ENCODE measurements at places on chromosomes 3 and 15.

GRCh38 chr3:58175437-58176184, 35.2 kb downstream of the DNASE1L3 start:
- DNase-seq, result no peak

GRCh38 chr3:53092942-53093341, 37.3 kb downstream of the RFT1 start:
- no peak for DNase-seq

- no peak for DNase-seq
These were observed 353.4 kb downstream of the EPHB1 start for GRCh38 chr3:135148398-135149020.

GRCh38 chr3:57777774-57778173, 21.7 kb downstream of the SLMAP start:
- DNase-seq, result no peak

DNA sequence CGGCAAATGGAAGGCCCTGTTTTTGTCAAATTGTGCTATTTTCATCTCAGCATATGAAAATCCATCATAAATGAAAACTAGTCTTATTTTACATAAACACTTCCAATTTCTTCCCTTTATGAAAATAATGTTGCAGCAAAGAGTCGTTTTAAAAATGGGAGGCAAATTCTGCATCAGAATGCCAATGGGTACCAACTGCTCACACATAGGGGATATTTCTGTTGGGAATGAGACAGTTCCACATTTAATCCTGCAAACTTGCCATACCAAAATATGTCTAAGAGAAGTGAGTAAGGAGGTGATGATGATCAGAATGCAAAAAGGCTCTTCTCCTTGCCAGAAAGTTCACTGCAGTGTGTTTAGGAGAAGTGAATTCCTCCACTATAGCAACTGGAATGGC, 391.7 kb downstream of the CACNA2D3 start:
- no peak for DNase-seq
